ENCODE measurements at places on chromosomes 7 and 10. TPM values are rescaled to one million over a fixed set of nuclear protein-coding genes. Genes with fewer than 3 reads are reported as not detected.

Gene MGMT
- 18.6 TPM for polyA plus RNA-seq

Gene LRRC17
- 82.0 TPM for polyA plus RNA-seq

Gene FEZF1
- polyA plus RNA-seq: not detected

Gene HSPA12A
- 49.7 TPM for polyA plus RNA-seq

Gene MYH16
- 0.03 TPM for polyA plus RNA-seq

Gene TRIL
- 70.6 TPM for polyA plus RNA-seq

Gene GRB10
- polyA plus RNA-seq: 25.7 TPM

Gene NDUFB2
- 121 TPM for polyA plus RNA-seq

Gene PDZD7
- 1.9 TPM for polyA plus RNA-seq

Gene IMMP2L
- polyA plus RNA-seq: 19.8 TPM

Gene TMEM270
- polyA plus RNA-seq: not detected

Gene DNA2
- 13.3 TPM for polyA plus RNA-seq

Gene ZNF680
- 17.3 TPM for polyA plus RNA-seq

Gene CFAP46
- polyA plus RNA-seq: 10.6 TPM

Gene SLC13A4
- 3.0 TPM for polyA plus RNA-seq

Gene INPP5A
- polyA plus RNA-seq: 38.1 TPM

Gene UPK3B
- polyA plus RNA-seq: 2.4 TPM

Gene FZD1
- polyA plus RNA-seq: 73.1 TPM

Gene MACROH2A2
- polyA plus RNA-seq: 75.4 TPM

Gene SYT15
- polyA plus RNA-seq: 12.3 TPM

Gene CLDN3
- polyA plus RNA-seq: 1.8 TPM

Gene MET
- 46.1 TPM for polyA plus RNA-seq

Gene MPP7
- 10.6 TPM for polyA plus RNA-seq

Gene MRLN
- polyA plus RNA-seq: not detected

GRCh38 chr7:87934699-87935383, 790 bp downstream of the ADAM22 start:
- DNase-seq: no peak

DNA sequence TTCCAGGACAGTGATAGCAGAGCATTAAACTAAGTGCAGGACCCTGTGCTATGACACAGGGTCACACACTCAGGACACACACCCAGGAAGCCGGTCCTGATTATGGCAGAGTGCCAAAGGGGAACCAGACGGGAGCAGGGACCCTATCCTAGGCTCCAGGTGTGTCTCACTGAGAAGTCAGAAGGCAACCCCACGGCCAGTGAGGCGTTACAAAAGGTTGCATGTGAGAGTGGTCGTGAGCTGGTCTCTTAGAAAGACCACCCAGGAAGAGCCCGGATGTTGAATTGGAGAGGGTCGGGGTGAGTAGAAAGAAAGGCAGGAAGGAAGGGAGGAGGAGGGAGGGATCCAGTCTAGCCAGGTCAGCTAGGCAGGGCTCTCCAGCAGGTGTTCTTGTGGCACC, 31.0 kb downstream of the FRMPD2 start:
- no peak for DNase-seq

- no peak for DNase-seq
Measured at GRCh38 chr7:74134117-74134620, 40.0 kb upstream of the EIF4H start.

DNA sequence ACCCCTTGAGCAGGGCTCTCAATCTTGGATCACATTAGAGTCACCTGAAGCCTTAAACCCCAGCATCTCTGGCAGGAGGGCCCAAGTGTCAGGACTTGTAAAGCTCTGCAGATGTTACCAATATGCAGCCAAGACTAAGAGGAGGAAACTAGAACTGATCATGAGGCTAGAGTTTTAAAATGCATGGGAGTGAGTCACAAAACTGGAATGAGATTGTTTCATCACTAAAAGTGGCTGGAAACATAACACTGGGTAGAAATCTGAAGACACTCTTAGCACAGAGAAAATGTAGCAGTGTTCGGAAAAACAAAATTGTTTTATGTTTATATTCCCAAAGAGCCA, 63.3 kb upstream of the GHITM start:
- no peak for DNase-seq

- DNase-seq: no peak
Measured at GRCh38 chr7:121498816-121499215, 102.7 kb upstream of the FAM3C start.

DNA sequence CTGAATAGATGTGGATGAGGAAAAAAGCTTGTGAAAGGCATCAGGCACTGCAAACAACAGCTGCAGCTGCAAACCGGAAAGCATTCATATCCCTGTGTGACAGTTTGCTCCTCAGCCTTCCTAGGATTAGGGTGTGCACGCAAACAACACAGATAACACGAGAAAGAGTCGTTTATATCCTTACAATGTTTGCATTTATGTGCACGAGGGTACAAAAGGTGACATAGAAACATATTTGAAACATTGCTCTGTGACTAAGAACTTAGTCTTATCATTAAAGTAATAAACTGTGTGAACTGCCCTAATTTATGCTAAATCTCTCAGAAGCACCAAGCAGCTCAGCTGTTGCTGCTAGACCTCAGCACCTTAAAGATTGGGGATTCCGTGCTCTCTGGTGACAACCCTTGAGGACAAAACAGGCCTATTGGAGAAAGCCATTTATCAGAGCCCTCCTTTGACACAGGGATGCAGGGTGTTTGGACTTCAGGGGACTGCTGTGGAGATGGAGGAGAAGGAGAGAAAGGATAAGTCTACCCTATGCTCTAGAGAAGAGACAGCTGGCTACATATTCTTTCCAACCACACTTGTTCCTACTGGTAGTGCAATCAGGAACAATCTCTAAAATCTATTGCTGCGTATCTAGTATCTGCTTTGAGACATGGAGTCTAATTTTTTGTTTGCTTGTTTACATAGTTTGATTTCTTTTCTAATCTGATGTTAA, 176.2 kb downstream of the GNAT3 start:
- DNase-seq: peak; percentile 35

DNA sequence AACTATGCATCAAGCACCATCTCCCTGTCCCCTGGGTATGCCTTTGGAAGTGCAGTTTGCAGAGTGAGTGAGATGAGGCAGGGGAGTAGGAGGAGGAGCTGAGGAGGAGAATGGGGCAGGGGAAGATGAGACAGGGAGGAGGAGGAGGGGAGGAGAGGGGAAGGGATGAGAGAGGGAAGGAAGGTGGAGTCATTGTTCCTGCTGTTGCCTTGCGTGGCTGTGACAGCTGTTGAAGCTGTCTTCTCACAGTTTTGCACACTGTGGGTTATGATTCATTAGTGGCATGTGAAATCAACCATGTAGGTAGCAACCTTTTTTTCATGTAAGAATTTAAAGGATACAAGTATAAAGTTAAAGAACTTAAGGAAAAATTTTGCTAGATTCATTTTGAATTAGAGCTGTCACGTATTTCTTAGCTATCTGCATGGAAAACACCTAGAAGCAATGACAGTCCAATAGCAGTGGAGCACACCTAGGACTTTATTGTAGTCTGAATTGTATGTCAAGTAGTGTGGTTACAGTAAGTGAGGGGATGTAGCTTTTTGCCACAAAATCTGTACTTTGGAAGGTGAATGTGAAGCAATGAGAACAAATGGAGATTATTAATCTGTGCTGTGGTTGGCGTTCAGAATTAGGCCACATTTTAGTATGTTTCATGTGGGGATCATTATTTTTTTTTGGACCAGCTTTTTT, 21.7 kb downstream of the CCM2 start:
- no peak for DNase-seq

GRCh38 chr7:78066599-78066998, 268.0 kb downstream of the PHTF2 start:
- no peak for DNase-seq

DNA sequence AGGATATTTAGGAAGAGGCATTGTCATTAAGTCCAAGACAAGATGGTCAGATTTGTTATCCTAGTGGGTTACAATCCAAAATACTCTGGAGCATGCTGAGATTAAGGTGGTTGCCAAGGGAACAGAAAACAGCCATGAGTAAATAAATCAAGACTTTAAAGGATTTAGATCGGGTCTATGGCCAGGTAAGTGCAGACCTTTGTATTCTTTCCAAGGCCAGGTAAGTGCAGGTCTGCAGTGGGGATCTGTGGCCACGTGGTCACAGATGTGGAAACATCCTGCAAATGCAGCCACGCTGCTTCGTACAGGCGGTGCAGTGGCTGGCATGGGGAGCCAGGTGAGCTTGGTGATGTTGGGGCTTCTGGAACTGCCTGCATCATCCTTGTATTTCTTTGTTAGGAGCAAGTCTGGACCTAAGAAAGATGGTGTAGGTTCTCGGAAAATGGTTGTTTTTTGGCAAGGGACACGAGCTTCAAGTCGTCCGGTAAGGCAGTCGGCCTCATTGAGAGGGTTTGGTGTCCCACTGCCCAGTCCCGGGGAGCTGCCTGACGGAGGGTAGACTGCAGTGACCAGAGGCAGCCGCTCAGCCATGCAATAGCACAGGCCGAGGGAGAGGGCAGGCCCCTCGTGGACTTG, 21.8 kb downstream of the ZNF775 start:
- no peak for DNase-seq

- DNase-seq: no peak
Measured at GRCh38 chr7:50953820-50954219, 171.1 kb upstream of the GRB10 start.

- DNase-seq: no peak
Measured at GRCh38 chr7:138238734-138239659, 162.7 kb downstream of the AKR1D1 start.

GRCh38 chr10:63058236-63058635, 74.9 kb upstream of the NRBF2 start:
- no peak for DNase-seq

DNA sequence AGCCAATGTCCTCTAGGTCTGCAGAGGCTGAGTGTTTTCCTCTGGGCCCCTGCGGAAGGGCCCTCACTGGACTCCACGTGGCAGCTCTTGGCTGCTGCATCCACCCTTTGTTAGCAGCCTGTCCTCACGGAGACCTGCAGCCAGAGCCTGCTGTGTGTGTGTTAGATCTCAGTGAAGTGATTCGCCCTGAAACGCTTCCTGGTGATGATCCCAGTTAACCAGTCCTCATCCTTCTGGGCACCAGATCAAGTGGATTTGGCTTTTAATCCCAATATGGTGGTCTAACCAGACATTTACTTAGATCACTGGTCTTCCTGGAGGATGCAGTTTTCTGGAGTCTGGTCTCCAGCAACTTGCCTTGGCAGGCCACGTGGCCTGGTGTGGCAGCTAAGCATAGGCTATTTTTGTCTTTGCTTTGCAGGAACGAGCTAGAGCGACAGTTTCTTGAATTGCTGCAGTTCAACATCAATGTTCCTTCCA, 39.5 kb upstream of the GJD4 start:
- no peak for DNase-seq

- no peak for DNase-seq
Measured at GRCh38 chr10:102085336-102085735, 20.2 kb downstream of the HPS6 start.

DNA sequence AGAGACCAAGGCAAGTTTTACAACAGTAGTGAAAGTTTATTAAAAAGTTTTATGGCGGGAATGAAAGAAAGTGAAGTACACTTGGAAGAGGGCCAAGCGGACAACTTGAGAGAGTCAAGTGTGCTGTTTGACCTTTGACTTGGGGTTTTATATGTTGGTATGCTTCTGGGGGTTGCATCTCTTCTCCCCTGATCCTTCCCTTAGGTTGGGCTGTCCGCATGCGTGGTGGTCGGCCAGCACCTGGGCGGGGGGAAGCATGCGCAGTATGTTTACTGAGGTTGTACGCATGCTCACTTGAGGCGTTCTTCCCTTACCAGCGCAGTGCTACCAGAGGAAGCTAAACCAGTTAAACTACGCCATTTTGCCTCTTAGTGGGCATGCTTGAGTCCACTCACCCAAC, 31.9 kb downstream of the NUP42 start:
- DNase-seq: no peak

GRCh38 chr7:125173571-125173970, 243.9 kb upstream of the POT1 start:
- DNase-seq: no peak

GRCh38 chr7:132485600-132486273, 90.5 kb downstream of the PLXNA4 start:
- DNase-seq: no peak

- DNase-seq: no peak
Measured at GRCh38 chr10:34134602-34135001, 680.5 kb downstream of the PARD3 start.

- no peak for DNase-seq
Measured at GRCh38 chr7:143910473-143911248, 8.7 kb upstream of the TCAF1 start.

DNA sequence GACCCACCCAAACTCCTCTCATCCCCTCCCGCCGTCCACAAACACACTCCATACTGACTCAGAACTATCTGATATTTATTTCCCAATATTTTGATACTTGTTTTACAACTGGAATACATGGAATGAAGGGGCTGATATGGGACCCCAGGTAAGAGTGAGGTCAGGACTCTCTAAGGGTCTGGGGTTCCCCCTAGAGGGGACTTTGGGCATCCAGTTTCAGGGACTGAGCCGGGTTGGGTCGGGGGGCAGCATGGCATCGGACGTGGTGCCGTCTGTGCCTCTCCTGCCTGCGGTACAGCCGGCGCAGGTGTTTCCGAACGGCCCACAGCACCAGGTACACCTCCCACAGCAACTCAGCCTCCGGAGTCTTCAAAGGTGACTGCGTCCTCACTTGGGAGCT, 7.5 kb downstream of the SPACDR start:
- DNase-seq: no peak

GRCh38 chr7:27420702-27421101, 178.1 kb downstream of the EVX1 start:
- DNase-seq: no peak

DNA sequence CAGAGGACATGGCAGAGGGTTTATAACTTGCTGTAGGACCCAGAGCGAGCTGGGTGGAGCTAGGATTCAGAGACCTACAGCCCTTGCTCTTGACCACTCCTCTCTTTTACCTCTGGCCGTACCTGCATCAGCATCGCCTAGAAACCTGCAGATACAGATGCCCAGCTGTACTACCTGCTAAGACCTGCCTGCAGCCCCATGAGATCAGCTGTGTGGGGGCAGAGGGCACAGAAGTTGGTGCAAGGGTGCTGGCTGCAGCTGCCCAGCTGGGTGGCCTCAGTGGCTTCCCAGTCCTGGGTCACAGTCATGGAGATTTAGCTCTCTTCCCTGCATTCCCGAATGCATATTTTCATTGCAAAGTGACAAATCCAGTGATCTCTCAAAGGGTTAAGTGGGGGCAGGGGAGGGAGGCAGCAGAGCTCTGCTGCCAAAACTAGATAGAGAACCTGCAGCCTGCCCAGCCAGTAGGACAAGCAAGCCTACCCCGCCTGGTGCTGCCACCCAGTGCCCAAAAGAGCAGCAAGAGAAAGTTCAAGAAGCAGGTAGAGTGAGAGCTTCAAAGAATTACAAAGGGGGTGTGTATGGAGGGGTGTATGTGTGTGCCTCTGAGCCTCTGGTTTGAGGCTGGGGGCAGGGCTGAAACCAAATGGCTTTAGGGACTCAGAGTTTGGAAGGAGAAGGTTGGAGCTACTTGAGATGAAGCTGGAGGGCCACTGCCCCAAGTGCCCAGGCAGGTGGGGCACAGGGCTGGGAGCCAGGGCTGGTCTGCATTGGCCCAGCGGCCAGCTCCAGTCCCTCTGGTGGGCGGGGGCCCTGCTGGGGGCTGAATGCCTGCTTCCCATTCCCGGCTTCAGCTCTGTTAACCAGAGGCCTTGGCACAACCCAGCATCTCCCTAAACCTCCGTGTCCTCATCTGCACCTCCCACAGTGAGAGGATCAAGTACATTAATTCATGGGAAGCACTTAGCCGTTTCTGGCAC, 6.9 kb downstream of the FAM241B start:
- DNase-seq: no peak

- no peak for DNase-seq
Measured at GRCh38 chr7:24540956-24541355, 32.3 kb upstream of the PALS2 start.
